ENCODE measurements at places on chromosomes 4 and X.

GRCh38 chr4:81142744-81143143 is 72.3 kb downstream of the PRKG2 start:
- no peak for DNase-seq

DNA sequence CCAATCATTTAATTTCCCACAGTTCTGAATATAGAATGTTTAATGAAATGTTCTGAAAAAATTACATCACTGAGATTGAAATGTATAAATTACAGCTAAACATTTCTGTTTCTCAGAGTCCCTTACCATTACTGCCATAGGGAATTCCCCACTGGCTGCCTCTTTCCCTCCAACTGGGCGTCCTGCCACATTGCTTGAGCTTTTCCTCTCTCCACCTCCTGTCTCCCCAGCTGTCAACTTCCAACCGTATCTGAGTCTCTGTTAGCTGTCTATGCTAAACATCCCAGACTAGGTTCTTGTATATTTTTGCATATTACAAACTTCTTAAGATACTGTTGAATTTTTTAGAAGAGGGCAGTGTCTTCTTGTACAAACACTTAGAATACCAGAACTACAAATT is 407.3 kb upstream of the SLIT2 start:
- DNase-seq = no peak

DNA sequence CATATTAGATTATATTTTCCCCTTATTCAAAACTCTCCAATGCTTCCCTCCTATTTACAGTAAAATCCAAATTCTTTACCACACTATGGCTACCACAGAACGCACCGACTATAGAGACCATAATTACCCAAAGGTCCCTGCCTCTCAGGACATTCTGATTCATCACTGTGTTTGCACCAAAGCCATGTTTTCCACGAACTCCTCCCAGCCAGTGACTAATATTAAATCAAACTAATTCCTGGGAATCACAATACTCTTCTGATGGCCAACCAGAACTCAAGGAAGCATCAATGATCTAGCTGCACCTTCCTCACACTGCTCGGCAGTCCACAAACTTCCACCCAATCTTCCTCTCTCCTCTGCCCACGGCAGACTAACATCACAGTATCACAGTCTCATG is 24.2 kb upstream of the EDNRA start:
- no peak for DNase-seq

DNA sequence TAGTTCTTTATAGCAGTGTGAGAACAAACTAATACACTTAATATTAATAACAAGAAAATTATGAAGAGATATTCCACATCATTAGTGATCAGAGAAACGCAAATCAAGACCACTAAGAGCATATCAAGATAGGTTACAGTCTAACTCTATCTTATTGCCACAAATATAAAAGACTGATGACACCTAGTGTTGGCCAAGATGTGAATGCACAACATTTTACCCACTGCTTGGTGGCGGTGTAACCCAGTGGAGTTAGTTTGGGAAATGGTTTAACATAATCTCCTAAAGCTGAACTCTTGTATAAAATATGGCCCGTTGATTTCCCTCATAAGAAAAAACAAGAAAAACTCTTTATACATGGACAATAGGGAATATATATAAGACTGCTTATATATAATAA is 92.4 kb downstream of the SLITRK2 start:
- no peak for DNase-seq

DNA sequence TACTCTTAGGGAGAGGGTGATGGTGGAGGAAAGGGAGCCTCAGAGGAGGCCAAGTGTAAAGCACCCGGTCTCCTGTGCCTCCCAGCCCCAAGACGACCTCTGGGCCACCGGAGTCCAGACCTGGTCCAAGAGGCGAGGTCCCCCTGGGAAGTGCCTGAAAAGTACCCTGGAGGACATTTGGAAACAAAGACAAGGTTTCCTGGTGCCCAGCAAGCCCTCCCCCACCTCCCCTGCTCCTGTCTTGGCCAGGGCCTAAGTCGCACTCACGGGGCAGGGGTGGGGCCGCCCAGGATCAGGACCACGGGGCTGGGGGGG is 532 bp upstream of the SH3BP2 start:
- DNase-seq = no peak

DNA sequence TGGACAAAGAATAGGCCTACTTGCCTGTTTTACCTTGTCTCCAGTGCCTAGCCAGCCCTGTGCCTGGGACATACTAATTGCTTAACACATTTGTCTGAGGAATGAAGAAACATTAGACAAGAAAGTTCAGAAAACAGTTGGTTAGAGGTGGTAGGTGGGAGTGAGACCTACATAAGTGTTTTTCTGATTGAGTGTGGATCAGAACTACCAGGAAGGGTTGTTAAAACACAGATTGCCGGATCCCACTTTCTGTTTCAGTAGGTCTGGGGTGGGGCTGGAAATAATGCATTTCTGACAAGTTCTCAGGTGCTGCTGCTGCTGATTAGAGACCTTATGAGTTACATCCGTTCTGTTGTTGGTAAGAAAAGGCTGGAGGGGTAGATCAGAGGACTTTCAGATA is 5.7 kb upstream of the JADE1 start:
- no peak for DNase-seq

DNA sequence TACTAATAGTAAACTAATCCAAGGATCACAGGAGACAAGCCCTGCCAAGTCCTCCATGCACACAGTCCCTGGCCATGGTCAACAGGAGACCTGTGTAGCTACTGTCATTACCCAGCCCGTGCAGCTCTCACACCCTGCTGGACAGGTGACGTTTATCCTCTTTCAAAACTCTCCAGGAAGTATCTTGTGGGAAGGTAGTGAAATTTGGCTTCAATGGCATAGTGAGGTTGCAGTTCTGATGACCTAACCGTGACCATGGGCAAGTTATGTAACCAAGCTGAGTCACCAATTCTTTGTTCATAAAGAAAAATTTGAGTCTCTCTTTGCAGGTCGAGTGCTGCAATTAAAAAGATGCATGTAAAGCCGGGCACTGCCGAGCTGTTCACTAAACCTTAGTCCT is 11.3 kb upstream of the SLC2A9 start:
- DNase-seq = no peak

DNA sequence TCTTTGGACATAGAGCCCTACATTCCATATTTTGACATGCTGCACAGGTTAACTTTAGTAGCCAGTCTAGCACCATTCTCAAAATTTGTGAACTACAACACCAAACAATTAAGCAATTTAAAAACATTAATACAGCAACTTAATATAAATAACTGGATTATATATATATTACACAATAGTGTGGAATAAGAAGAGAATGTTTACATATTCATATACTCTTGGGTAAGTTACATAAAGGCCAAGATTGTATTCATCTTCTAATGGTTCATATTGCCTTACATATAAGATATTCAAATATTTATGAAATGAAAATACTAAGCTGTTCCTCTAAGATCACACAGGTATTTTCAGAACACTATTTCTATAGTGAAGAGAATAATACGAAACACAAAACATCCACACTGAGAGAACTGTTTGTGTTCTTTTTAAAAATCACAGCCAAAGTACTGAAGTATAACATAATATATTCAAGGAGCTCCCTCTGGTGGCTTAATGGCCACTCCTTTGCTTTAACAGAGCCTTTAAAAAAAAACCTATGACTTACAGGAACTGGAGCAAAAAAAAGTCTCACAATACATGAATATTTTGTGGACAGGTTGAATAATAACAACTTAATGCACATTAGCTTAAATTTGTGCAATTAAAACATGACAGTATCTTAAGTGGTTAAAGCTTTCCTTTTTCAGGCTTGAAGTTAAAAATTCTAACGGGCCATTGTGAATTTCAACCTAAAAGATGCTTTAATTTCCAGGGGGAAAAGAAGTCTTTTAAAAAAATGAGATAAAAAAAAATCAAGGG is 46.2 kb downstream of the NEK1 start:
- DNase-seq = no peak

DNA sequence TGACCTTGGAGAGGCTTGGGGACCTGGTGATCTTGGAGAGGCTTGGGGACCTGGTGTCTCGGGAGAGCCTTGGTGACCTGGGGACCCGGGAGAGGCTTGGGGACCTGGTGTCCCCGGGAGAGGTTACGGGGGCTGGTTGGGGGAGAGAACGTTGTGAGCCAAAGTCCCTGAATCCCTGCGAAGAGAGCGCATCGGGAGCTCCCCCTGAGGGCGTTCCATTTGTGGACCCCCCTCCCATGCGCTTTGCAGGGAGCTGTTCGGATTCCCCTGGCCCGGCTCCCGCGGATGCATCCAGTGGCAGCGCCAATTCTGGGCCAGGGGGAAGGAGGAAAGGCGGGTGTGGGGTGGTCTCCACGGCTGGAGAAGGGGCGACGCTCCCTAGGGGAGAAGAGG is 13.3 kb downstream of the SHOX start:
- no peak for DNase-seq

DNA sequence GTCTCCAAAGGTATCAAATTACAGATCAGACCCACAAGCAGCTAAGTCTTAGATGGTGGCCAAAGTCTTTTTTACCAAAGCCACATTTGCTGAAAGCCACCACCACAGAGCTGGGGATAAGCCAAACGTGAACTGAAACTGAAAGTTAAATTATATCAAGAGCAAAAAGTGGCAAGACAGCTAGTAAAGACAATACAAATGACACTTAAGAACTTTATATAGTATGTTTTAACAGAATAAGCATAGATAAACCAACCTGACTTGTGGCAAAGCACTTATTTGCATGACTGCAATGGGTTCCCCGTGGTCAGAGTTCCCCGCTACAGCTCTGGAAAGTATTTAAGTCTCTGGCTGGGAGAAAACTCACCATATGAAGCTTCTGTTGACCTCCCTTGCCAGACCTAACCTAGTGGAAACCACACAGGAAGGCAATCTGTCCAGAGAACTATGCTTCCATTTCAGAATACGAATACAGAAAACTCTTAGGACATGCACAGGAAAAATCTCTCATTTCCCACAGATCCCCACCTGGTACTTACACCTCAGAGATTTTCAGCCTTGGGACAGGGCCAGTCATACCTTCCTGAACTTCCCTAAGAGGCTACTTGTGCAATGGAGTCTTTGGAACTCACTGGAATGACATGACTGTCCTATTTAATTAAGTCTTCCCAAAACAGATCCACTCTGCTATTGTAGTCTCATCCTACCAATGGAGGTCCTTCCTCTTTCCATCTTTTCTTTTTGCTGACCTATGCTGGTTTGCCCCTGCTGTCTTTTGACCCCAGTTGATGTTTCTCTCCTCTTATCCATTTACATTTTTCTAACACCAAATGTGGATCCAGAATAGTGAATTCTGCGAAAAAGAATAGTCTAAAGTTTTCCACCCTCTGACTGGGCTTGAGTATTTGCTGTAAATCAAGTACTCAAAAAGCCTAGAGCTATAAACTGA is 225.1 kb downstream of the NR3C2 start:
- peak; percentile 35 for DNase-seq

GRCh38 chr4:70945452-70946055 is 43.4 kb downstream of the MOB1B start:
- DNase-seq = no peak

DNA sequence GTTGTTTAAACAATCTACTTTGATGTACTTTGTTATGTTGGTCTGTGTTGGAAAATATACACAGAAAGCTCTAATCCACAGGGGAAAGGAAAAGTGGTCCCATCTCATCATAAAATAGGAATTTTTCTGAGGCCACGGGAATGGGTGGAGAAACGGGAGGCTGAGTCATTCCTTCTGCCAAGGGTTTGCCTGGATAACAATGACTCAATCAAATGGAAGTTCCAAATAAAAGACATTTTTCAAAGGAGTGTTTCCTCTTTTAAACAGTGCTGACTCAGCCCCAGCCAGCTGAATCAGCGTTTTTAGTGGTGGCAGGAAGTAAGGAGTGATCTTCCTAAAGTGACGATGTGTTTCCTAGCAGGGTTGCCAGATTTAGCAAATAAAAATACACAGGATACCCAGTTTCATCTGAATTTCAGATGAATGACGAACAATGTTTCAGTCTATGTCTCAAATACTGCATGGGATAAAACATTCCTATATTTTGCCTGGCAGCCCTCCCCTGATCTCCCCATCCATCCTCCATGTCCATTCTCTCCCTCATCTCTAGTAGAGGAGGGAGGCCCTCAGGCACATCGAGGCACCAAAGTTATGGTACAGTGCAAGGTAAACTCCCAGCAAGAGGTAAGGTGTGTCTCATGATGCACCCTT is 345.4 kb upstream of the GATB start:
- no peak for DNase-seq

DNA sequence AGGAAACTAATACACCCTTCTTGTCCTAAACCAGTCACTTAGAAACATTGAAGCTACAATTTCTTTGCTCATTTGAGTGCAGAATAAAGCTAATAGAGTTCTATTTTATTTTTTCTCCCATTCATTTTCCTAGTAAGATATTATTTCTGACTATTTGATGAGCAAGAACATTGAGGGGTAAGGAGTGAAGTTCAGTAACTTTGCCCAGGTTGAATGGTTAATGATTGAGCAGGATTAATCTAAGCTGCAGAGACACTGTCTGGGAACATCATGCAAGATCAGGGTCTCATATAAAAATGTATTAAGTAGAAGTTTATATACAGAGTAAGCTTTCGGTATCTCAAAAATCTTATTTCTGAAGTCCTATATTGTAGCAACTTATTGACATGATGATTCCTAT is 102.4 kb upstream of the LIMCH1 start:
- no peak for DNase-seq

DNA sequence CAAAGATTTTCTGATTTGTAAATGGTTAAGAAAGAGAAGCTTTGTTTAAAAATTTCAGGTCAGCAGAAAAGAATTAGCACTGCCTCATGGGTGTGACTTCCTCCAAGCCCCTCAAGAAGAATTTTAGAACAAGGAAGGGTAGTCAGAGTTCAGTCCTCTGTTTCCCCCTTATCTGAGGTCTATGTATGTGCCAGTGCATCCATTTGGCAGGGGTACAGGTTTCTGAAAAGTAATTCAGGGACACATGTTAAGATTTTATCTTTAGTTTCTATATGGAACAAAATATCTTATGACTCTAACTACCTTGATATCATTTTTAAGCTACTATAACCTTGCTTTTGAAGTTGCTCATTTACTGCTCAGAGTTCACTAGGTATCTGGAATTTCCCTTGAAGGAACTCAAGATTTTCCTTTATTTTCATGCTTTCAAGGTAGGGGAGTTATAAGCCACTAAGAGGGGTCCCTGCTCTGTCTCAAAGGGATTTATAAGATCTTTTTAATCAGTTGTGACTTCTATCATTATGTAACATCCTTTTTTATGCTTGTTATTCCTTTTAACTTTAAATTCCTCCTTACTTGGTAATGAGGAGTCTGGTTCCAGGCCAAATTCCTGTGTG is 24.4 kb upstream of the PLK4 start:
- DNase-seq = no peak

DNA sequence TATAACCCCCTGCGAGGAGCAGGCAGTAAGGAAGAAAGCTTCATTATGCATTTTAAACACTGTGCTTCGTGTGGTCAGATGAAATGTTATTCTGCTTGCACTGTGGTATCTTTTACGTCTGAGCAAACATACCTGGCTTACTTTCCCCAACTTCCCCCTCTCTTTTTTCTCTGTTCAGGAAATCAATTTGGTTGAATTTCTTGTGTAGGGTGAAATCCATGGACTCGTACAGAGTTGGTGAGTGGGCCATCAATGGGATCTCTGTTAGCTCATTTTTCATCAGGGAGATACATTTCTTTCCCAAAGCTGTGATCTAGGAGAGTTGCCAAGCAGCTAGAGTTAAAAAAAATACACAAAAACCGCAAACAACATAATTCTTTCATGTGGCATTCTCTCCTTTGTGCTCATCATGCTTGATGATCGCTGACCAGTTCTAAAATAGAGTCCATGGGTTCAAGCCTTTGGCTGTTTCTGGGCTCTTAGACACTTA is 98.5 kb downstream of the FRAS1 start:
- no peak for DNase-seq

GRCh38 chr4:42489095-42489494 is 91.8 kb downstream of the SHISA3 start:
- no peak for DNase-seq
